ENCODE measurements at places on chromosomes 2 and 18.

DNA sequence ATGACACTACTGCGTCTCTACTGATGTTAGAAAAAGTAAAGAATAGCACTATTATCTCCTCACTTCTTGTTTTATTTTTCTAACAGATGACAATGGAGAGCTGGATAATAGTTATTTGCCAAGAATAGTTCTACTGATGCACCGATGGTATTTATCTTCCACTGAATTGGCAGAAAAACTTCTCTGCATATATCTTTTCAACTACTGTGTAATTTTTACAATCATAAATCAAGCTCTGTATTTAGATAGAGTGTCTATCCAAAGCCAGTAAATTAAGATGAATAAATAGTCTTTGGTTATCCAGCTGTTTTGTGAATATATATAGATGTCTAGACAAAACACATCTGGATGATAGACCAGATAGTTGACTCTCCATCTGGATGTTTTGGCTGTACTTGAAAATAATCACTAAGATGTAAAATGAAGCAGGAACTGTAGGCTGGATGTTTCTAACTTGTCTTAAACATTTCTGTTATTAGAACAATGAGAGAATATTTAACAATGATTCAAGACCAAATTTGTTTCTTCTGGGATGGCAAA is 40.1 kb downstream of the RASGRP3 start:
- DNase-seq: no peak

- DNase-seq: no peak
Measured at GRCh38 chr2:126658319-126658904, 2.5 kb downstream of the GYPC start.

DNA sequence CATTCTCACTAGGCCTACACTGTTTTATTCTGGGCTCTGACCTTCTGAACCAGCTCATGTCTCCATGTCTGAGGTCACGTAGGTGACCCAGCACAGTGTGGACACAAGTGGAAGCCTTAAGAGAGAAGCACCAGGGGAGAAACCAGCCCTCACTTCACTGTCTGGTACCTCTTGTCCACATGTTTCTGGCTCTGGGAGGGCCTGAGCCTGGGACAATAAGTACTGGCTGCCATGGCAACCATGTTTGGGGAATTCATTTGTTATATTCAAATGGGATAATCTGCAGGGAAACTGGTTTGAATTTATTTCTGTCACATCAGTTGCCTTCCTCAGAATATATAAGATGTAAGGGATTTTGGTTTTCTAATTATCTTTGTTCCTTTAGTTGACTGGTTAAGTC is 23.3 kb downstream of the MYO3B start:
- no peak for DNase-seq

DNA sequence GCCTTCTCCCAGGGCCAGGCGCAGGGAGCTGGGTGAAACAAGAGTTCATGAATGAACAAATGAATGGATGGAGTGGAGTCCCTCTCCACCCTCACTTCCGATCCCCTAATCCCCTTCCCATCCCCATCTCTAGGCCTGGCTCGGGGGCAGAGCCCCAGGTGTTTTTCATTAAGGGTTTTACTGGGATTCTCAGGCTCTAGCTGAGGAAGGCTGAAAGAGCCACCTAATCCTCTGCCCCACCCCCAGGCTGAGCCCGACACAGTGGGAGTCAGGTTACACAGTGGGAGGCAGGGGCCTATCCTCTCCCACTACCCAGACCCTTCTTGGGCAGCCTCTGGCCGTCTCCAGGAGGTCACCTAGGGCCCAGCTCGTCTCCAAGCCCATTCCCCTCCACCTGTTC is 36.1 kb downstream of the SDC1 start:
- no peak for DNase-seq

- DNase-seq: no peak
Measured at GRCh38 chr2:3427272-3427671, 47.8 kb downstream of the TRAPPC12 start.

DNA sequence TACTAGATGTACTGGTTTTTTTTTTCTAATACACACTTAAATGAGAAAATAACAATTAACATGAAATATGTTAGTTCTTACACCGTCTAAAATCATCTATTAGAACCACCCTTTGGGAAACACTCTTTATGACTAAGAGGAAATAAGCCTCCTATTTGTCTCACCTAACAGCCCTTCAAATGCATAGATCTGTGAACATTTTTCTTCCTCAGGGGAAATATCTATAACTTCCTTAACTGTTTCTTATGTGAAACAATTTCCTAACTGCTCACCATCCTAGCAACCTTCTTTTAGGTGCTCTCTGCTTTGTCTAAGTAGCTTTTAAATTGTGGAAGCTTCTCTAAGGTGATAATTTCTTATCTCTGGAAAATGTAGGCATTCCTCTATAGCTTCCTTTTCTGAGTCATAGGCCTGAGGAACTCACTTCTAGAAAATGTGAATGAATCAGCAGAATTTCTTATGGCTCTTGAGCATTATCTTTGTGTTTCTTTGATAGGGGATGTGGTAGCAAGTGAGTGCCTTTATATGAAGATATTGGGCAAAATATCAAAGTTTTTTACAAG is 56.1 kb downstream of the CNTNAP5 start:
- DNase-seq: no peak

GRCh38 chr2:11907190-11907589 is 160.8 kb downstream of the LPIN1 start:
- no peak for DNase-seq

GRCh38 chr18:78713069-78713468 is 266.5 kb upstream of the SALL3 start:
- no peak for DNase-seq

- DNase-seq: no peak
Measured at GRCh38 chr2:14975381-14975780, 342.9 kb downstream of the LRATD1 start.

DNA sequence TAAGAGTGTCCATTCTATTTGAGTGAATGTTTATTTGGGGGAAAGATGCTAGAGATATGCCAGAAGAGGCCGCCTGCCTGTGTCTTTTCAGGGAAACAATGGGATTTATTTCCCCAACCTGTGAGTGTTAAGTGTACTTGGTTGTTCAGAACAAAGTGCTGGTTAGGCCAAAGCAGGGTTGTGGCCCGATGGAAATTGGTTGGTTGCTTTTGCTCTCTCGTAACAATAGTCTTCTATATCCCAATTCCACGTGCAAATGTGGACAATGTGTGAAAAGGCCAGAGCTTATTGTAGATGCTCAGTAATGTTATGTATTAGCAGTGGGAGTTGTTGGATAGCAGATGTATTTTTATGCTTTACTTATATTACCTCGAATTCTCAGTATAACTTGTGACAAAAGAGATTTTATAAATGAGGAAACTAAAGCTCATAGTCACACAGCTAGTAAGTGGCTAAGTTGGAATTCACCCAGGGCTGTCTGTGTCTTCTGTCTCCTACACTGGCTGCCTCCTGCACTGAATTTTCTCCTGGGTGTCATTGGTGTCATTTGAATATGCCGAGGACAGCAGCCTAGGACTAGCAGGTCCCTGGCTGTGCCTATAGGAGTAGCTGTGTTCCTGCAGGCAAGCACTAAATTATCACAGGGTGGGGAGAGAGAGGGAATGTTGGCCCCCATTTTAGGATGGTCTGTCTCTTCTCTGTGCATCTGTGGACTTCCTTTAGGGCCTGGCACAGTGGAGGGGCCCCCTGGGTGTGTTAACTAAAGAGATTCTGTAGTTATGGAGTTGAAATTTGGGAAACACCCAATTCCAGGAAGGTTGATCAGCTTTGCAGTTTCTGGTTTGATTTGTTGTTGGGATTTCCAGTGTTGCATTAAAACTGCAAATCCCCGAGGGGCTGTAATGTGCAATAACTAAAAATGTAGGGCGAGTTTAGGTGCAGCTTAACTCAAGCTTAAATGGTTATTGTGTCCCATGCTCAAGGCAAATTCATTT is 21.6 kb downstream of the GPD2 start:
- no peak for DNase-seq

- DNase-seq: no peak
Measured at GRCh38 chr2:186959486-186959885, 110.5 kb upstream of the ZSWIM2 start.

DNA sequence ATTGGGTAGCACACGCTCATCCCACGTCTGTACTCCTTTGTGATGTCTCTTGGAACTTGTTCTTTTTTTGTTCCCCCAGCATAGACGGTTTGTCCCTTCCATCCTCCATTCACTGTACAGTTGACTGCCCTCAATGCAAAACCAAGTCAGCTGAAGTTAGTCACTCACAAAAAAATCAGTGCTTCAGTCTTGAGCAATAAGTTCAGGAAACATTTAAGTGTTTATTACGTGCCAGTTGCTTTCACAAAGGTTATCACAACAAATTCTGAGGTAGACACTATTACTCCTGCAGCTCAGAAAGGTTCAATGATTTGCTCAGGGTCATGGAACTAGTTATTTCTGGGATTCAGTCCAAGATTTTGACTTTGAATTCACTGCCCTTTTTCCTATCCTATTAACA is 102.2 kb downstream of the PDE1A start:
- DNase-seq: no peak

DNA sequence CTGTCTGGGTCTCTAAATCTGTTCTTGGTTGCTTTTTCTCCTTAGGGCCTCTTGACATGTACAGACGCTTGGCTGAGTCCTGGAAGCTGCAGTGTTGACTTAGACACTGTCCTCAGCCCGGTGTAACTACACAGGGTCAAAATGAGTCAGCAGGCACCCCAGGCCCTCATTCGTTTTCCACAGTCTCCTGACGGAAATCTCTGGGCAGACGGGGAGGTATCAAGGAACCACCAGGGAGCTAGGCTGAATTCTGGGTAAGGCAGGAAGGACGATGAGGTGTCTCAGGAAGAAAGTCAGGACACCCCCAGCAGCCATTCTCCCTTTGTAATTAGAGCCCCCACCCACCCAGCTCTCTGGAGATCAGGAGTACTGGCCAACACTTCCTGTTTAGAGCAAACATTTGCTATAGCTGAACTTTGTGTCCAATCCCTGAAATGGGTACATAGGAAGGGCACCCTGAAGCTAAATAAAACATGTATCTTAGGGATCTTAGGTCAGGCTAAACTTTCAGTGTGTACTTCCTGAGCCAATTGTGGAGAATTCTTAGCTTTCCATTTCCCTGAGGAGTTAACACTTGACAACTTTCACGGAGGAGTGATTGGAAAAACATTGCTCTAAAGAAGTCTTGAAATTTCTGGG is 23.9 kb upstream of the EPAS1 start:
- no peak for DNase-seq

DNA sequence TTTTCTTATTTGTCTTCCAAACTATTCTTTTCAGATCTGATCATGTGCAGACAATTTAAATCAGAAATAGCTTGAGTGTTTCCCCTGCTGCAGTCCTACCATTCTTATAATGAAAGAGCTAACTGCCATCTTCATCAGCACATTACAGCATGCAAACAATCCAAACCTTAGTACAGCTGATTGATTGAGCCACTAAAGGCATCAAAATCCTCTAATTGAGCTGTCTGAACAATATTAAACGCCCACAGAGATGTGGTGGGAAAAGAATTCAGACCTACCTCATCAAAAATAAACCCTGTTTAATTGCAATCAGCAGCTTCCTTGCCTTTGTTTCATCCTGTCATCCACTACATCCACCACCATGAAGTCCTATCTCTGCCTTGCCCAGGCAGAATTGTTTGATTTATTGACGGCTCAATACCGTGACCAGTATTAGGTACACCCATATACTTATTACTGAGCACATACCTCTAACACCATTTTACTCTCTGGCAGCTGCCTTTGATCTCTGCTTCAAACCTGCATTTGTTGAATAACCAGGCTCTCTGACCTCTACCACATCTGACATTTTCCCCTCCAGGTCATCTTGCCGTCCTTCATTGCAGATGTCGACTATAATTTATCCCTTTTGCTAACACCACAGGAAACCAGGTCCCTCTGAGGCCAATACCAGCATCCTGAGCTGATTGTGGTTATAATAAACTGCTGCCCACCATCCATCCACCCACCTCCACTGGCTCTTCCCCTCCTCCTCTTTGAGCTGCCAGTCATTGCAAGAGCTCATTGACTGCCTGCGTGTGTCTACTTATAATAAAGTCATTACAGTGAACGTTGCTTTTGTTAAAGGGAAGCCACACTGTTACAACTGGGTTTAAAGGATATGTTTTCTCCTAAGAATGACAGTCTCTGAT is 78.5 kb downstream of the RBM43 start:
- DNase-seq: no peak

DNA sequence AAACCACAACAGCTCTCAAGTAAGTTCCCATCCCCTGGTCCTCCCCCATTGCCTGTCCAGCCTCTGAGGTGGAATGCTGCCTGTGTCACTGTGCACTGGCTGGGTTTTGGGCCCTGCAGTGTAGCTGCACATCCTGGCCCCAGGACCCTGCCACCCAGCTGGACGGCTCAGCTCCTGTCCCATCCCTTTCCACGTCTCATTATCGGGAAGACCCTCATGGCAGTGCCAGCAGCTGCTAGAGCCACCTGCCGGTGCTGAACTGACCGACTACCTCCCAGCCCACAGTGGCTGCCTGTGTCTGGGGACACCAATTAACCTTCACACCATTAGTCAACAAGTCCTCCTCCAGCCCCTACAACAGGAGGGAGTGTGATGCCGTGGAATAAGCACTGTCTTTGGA is 31.9 kb downstream of the ADCY3 start:
- no peak for DNase-seq

DNA sequence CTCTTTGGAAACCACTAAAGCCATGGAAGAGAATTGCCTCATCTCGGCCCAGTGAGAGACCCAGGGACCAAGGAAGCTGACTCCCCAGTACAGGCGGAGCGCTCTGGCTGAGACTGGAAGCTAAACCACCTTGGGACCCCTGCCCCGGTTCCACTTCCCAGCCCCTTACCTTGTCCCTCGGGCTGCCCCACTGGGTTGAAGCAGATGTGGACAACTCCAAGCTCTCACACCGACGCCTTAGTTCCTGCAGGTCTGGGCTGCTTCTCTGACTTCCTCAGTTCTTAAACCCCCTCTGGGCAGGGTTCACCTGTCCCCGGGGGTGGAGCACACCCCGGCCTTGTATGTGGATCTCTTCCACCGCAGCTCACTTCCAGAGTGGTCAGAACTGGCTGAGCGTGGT is 266.2 kb downstream of the PHLPP1 start:
- no peak for DNase-seq

DNA sequence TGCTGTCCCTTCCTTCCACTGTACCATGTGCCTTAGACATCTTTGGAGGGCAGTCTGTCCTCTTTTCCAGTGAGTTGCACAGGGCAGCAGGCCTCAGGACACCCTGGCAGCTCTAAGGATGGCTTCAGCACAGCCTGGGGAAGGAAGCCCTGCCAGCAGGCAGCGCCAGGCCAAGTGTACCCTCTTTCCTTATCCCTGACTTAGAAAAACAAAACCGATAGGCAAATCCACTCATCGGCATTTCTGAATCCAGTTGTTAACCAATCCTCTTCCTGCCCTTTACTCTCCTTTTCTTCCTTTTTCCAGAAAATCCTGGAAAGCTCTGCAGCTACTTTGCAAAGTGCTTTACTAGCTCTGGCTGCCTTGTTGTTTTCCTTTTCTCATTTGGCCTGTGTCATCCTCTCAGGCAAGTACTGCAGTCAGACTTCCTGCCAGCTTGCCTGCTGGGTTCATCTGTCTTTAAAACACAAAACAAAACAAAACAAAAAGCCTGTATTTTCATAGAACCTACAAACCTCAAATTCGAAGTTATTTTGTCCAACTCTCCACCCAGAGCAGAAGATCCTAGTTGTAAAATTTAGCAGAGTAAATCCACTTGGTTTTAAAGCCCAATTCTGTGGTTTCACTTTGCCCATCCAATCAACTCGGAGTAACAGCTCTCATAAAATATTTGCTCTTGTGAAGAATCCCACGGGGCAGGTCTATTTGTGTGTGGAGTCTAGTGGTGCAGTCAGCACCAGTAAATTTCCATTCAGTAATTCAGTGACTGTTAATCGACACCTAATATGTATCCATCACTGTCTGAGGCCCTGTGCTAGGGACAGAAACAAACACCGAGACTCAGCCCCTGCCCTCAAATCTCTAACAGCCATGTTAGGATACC is 45.2 kb downstream of the PCBP1 start:
- no peak for DNase-seq
